Amniotic epithelial cell (primary cell): ENCODE measurements at places on chromosomes 5 and 9.

DNA sequence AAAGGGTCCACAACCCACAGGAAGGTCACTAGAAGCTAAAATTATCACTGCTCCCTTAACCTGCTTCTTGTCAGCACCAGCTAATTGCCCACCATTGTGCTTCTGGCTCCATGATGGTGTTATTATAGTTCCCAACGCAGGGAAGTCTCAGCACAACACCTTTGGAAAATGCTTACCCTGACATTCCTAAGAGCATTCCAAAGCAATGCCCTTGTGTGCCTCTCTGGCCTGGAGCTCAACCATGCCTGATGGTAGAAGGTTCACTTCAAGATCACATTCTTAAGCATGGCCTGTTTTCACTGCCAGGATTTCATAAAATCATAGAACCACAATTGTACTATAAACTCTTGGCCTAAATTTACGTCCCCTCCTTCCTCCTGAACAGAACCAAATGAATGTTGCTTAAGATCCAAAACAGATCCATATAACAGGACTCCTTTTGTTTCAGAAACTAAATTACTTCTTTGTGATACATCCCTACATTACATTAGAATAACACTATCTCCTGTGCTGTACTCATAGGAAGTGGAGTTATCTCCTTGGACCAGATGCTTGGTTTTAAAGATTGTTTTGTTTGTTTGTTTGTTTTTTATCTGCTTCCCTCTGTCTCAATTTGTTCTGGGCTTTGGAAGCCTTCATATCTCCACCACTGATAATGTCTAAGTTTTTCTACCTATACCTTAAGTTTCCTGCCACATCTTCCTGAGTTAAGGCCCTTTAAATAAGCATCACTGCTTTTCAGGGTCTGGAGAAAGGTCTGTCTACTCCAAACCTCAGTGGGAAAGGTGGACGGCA is 32.1 kb downstream of the ARL15 start:
- no peak for DNase-seq

- DNase-seq = peak; percentile 89
These were observed at the start of gene CLK4 for GRCh38 chr5:178626484-178627258. Gene CLK4 (minus strand): TSS chr5:178627050. CDS start chr5:178623416, 3,634 bp downstream.

- no peak for DNase-seq
These were observed 13.8 kb upstream of the ZNF300 start for GRCh38 chr5:150918613-150919012.

- no peak for DNase-seq
These were observed 34.9 kb upstream of the TEK start for GRCh38 chr9:27073841-27074728.

DNA sequence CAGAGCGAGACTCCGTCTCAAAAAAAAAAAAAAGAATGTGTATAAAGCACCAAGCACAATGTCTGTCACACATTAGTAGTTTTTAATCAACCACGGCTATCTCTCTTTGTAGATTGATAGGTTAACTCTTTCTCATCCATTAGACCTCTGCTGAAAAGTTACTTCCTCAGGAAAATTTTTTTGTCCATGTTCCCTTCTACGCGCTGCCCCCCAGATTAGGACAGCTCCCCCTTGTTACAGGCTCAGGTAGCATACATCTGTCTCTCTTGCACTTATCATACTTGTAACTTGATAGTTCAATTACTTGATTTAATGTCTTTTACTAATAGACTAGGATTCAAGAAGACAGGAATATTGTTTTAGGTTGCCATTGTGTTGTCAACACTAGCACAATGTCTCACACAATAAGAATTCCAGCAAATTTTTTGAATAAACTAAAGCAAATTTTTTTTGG is 1.5 kb downstream of the SPDL1 start:
- DNase-seq = no peak

DNA sequence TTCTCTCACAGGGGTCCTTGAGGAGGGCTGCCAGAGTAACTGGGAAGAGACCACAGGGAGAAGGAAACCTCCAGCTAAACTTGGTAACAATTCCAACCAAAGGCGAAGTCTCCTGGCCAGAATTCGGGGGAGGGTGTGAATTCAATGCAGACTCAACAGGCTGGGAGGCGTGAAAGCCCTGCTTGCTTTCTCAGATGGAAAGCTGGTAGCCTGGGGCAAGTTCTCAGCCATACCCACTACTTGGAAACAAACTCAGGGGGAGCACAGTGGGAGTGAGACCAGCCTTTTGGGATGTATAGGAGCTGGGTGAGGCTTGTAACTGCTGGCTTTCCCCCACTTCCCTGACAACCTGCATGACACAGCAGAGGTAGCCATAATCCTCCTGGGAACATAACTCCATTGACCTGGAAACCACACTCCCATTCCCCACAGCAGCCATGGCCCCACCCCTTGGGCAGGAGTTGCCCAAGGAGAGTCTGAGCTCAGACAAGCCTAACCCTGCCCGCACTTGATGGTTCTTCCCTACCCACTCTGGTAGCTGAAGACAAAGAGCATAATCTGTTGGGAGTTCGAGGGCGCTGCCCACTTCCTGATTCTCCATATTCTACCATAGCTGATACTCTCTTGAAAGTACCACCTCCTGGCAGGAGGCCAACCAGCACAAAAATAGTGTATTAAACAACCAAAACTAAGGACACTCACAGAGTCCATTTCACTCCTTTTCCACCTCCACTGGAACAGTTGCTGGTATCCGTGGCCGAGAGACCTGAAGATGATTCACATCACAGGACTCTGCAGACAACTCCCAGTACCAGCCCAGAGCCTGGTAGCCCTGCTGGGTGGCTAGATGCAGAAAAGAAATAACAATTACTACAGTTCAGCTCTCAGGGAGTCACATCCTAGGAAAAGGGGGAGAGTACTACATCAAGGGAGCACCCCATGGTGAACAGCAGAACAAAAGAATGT is 123.8 kb downstream of the FAM170A start:
- no peak for DNase-seq

DNA sequence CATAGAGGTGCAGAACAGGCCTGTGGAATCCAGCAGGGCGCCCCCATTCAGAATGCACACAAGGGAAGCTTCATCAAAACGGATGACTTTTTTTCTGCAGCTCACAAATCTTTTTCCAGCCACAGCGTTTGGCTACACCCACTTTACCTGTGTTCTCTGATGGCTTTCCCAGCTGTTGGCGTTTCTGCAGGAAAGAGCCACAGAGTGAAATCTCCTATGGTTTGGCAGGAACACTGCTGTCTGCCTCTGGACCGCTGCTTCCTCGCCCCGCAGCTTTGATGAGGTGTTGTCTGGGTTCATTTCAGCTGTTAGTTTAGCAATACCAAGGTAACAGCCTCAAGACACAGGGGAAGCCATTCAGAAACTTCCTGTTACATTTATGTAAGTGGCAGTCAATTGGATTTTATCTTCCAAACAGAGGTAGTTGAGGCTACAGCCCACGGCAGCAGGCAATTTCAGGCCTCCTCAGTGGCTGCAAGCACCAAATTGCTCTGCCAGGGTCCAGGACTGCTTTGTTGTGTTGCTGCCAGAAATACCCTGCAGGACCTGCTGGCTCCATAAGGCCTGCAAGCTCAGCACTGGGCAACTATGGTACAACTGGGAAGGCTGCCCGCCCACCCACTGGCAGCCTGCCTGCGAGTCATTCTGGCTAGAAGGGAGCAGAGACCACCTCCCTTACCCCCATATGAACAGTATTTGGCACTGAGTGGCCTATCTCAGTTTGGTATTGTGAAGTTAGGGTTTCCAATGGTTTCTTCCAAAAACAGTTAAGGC is 96.7 kb downstream of the MVB12B start:
- no peak for DNase-seq

DNA sequence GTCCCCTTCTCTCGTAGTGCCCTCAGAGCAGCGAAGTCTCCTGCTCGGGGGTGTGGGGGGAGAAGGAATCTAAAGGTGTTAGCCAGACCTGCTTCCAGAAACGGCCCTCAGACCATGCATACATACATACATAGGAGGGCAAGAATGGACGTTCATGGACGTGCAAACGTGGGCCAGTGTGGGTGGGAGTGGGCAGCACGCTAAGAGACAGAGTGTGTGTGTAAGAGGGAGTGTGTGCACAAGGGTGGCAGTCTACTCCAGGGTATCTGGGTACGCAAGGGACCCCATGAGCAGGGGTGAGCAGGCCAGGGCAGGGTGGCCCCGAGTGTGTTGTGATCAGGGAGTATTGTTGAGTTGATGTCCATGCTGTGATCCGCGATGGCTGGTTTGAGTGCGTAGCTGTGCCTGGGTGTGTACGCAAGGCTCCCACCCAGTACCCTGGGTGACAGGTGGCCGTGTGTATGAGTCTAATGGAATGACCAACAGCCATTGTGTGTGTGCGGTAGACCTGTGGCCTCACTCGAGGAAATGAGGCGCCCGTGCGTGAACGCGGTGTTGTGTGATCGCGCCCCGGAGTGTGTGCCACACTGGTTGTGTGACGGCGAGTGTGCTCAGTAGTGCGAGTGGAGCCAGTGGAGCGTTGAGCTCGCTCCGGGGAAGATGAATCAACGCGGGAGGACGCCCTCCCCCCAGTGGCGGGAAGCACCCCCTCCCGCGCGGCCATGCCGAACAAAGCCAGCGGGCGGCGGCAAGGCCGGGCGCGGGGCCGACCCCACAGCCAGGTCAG is 826 bp downstream of the GPRIN1 start:
- DNase-seq = no peak

- peak; percentile 60 for DNase-seq
These were observed 12.0 kb downstream of the INIP start for GRCh38 chr9:112705768-112706427.

DNA sequence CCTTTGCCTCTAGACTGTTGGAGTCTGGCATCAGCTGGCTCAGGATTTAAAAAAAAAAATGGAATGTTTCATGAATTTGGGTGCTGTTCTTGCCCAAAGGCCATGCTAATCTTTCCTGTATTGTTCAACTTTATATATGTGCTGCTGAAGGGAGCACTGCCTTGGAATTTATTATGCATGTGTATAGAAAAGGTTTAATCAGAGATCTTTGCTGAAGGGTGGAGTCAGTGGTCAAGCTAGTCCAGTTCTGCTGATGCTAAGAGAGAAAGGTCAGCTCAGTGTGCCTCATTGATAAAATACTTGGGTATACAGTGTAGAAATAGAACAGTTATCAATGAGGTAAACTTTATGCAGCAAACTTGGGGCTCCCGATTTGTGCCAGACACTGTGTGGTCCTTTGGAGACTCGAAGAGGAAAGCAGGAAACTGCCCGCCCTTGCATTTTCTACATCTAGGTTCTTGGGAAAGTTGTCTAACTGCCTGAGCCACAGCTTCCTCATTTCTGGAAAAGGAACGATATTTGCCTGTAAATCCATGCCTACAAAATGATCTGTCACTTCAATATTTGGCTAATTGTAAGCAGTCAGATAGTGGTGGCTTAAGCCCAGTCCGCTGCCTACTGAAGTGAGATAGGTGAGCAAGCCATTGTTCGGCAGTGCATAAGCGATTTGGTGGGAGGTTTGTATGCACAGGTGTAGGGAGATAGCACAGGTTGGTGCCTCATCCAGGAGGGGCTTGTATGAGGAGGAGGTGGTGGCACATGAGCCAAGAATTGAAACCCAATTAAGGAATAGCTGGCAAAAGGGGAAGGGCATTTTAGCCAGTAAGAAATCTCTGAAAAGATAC is 29.2 kb upstream of the GTF2H2C start:
- no peak for DNase-seq

- DNase-seq = peak; percentile 76
These were observed 426.2 kb downstream of the ANXA1 start for GRCh38 chr9:73577848-73578247.

DNA sequence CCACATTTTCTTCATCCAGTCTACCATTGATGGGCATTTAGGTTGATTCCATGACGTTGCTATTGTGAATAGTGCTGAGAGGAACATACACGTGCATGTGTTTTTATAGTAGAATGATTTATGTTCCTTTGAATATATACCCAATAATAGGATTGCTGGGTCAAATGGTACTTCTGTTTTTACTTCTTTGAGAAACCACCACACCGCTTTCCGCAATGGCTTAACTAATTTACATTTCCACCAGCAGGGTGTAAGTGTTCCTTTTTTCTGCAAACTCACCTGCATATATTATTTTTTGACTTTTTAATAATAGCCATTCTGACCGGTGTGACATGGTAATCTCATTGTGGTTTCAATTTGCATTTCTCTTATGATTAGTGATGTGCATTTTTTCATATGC is 82.2 kb upstream of the RFX3 start:
- no peak for DNase-seq

DNA sequence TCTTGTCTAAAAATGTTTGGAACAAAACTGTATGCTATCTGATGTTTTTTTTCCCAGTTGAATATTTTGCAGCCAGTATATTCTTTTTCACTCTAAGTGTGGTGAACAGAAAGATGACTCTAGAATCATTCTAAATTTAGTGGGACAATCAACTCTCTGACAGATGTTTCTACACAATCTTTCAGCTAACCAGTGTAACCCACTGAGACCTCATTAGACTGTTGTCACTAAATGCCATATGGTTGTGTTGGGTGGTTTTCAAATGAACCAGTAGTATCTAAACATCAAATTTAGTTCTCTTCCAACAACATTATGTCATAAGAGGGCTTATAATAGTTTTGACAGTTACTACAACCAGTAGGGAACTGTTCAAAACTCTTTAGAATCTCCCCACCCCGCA is 129.6 kb upstream of the PRLR start:
- DNase-seq = no peak

DNA sequence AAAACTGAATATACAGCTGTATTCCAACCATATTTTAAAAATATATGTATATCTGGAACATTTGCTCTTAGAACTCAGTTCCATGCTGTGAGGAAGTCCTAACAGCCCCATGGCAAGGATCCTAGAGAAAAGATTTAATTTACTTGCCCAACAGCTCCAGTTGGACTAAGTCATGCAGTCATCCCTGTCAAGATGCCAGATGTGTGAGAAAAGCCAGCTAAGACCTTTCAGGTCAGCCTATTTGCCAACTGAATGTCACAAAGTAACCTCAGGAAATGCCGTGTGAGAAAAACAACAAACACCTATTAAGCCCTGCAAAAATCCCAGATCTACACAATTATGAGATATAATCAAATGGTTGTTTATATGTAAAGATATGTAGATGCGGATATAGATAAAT is 416.3 kb downstream of the NR2F1-AS1 start:
- DNase-seq = peak; percentile 89

GRCh38 chr9:20594608-20595007 is 27.7 kb downstream of the MLLT3 start:
- DNase-seq = no peak

GRCh38 chr5:131541071-131541470 is 94.0 kb downstream of the RAPGEF6 start:
- DNase-seq = no peak

DNA sequence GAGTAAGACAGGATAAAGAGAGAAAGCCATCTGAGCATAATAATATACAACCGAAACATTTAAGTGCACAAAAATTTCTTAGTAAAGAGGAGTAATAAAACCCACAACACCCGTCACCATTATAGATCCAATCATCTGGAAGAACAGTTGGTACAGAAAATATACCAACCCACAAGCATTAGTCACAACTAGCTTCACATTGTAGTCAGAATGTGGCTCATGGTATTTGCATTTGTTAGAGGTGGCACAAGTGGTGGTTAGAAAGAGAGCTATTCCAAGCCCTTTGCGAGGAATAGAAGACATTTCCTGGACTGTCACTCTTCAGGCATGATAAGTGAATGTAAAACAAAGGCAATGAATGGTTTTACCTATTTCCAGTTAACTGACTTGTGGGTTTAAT is 677.5 kb upstream of the ST8SIA4 start:
- DNase-seq = no peak
